Activated T-cell treated with anti-CD3 and anti-CD28 coated beads for 48 hours (primary cell): ENCODE measurements at places on chromosomes 13 and 19.

GRCh38 chr13:40401911-40402776, 264.3 kb downstream of the FOXO1 start:
- DNase-seq = peak; percentile 33

GRCh38 chr13:113145496-113145895, 13.0 kb upstream of the PROZ start:
- peak; percentile 61 for DNase-seq

GRCh38 chr13:99087954-99088491, 110.2 kb upstream of the DOCK9 start:
- DNase-seq = no peak

DNA sequence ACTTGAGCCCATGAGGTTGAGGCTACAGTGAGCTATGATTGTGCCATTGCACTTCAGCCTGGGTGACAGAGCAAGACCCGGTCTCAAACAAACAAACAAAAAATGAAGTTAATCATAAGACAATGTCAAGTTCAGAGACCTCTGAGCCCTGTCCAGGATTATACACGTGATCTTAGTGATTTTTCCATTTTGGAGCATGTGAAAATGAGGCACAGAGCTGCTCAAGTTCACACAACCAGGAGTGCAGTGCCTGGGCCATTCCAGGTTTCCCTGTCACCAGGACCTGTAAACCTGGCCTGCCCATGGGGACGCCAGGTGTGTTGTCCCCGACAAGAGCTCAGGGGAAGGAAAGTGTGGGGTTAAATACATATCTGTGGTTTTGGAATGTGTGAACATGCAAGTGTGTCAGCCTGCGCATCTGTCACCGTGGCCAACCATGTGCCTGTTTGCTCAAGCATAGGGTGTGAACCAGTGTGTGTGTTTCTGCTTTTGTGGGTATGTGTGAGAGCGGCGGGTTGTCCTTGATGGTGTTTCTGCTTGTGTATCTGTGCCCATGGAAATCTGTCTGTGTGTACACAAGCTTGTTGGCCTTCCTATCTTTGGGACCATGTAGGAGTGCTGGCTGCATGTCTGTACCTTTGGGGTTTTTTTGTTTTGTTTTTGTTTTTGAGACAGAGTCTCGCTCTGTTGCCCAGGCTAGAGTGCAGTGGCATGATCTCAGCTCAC, 1.5 kb upstream of the FXYD1 start:
- no peak for DNase-seq

- no peak for DNase-seq
Measured at GRCh38 chr13:27334774-27335435, 64.3 kb downstream of the RASL11A start.
